ENCODE measurements at places on chromosomes 4 and X.
A peak's percentile ranks its signal among the peaks of the same experiment; 100 is the strongest.

- DNase-seq, result no peak
These were observed 226.1 kb upstream of the F9 start for GRCh38 chrX:139304471-139304870.

- no peak for DNase-seq
These were observed 170.1 kb downstream of the ATG4A start for GRCh38 chrX:108261549-108262203.

DNA sequence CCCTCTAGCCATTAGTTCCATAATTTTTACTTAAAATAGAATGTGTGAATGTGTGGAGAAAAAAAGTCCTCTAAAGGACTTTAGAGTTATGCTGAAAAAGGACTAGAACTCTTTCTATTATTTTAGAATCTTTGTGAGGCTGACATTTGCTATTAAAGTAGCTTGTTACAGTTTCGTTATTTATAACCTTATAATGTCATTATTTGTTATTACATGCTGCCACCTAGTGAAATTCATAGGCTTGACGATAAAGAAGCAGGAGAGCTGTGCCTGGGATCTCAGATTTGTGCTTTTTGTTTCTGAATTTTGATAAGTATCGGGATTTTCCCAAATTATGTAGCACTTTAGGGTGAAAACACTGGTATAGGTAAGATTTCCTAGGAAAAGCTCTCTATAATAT, 38.5 kb upstream of the TAPT1 start:
- peak; percentile 55 for DNase-seq

- DNase-seq, result no peak
These were observed 157.3 kb downstream of the AASDH start for GRCh38 chr4:56229947-56230346.
